ENCODE measurements at places on chromosomes 7 and 10.

DNA sequence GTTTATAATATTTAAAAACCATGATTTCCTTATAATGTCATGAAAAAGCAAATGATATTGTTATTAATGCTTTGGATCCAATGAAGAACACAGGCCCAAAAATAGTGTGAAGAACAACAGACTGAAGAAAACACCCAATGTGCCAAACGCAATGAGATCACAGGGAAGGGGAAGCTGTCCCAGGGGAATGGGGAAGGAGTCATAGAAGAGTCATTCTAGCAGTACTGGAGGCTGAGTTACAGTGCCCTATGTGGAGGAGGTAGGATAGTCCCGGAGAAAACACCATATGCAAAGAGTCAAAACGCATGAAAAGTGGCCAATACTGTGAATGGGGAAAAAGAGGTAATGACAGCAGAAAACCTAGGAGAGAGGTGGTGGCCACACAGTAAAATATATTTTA is 50.9 kb downstream of the TPK1 start:
- DNase-seq = no peak

GRCh38 chr7:48101968-48102367 is 12.9 kb downstream of the UPP1 start:
- DNase-seq = peak; percentile 31

GRCh38 chr10:51257511-51258248 is 183.4 kb downstream of the PRKG1 start:
- DNase-seq = no peak

GRCh38 chr7:14734839-14735321 is 167.7 kb downstream of the DGKB start:
- DNase-seq = no peak

DNA sequence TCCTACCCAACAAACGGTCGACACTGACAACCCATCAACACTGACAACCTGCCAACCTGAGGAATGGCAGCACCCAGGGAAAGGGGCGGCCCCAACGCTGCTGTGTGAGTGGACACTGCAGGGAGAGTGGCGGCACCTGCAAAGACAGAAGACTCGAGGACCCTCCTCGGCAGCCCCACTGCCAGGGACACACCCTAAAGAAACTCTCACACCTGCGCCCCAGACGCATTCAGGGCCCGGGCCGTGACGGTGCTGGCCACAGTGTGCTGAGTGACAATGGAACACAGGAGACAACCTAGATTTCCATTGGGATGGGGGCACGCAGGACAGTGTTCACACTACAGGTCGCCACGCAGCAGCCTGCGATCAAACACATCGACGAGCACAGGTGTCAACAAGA is 3.6 kb downstream of the CAMK2B start:
- no peak for DNase-seq

DNA sequence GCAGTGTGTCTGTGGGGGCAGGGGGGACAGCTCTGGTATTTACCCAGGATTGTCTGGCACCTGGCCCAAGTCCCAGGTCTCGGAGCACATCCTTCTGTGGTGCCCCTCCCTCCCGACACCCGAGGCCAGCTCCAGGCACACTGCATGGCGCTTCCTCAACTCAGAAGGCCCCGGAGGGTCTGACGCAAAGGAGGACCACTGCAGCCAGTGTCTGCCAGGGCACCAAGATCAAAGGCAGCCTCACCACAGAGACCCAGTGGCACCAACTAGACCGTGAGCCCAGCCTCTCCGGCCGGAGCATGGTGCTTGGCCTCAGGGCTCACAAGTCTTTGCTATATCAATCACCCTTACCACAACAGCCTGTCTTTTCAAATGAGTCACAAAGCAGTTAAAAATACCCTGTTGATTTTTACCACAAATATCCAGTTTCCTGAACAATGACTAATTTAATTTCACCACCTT is 99.3 kb upstream of the DDC start:
- DNase-seq = no peak

- no peak for DNase-seq
These were observed 178.0 kb downstream of the IMMP2L start for GRCh38 chr7:111384065-111384891.

DNA sequence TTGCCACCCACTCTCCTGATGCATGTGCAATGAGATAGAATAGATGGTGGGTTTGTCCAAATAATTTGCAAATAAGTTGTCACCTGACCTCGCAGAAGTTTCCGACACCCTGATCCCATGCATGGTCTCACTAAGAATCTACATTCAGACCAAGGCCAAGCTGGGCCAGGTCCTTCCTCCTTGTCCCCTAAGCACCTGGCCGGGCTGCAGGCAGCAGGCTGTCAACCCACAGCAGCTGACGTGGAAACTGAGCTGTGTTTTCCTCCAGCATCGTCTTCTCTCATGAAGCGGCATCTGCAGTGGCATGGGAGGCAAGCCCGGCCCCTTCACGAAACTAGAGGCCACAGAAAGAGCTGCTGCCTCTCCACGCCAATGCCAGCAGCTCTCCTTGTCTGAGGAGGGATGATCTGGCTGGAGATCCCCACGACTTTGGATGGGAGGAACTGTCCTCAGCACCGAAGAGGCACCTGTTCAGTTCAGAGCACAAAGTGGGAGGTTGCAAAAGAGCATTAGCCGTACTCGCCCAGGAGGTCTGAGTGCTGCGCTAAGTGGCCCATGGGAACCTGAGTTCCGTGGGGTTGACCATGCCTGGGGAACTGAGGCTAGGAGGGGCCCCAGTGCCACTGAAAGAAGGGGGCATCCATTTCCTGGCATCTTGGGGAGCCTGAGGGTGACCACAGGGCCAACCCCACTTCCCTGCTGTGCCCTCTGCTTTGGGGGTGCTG is 110.5 kb upstream of the INSIG1 start:
- DNase-seq = no peak

GRCh38 chr10:132136097-132136521 is 50.6 kb upstream of the DPYSL4 start:
- DNase-seq = no peak

DNA sequence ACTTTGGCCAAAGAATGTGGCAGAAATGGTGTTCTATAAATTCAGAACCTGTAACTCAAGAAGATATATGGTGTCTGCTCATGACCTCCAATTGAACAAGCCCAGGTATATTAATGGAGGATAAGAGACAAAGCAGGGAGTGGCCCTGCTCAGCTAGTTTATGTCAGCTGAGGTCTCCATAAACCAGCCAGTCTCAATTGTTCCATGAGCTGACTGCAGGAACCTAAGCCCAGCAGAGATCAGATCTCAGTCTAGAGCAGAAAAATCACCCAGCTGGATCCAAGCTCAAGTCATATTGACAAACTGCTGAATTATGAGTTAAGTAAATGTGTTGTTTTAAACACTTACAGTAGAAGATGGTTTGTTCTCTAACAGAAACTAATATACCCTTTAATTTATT is 105.5 kb upstream of the SGCE start:
- DNase-seq = no peak

- DNase-seq = no peak
These were observed 103.0 kb downstream of the ITIH5 start for GRCh38 chr10:7563770-7564169.

- peak; percentile 82 for DNase-seq
These were observed 3.6 kb downstream of the ZSCAN21 start for GRCh38 chr7:100053215-100053614.

GRCh38 chr10:61000769-61001730 is 57.1 kb upstream of the RHOBTB1 start:
- no peak for DNase-seq

DNA sequence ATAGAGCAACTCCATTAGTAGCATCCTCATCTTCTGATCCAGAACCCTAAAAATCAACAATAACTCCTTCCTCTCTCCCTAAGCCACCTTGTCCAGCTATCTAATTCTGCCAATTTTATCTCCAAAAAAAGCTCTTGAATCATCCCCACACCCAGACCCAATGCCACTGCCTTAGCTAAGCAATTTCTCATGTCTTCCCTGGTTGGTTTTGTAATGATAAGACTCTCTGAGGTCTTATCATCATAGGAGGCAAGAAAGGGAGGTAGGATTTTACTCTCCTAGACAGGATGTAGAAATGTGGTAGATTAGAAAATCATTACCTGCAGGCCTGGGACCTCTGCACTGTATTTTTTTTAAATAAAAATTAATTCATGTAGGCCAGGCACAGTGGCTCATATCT is 283.5 kb upstream of the NEBL start:
- no peak for DNase-seq

DNA sequence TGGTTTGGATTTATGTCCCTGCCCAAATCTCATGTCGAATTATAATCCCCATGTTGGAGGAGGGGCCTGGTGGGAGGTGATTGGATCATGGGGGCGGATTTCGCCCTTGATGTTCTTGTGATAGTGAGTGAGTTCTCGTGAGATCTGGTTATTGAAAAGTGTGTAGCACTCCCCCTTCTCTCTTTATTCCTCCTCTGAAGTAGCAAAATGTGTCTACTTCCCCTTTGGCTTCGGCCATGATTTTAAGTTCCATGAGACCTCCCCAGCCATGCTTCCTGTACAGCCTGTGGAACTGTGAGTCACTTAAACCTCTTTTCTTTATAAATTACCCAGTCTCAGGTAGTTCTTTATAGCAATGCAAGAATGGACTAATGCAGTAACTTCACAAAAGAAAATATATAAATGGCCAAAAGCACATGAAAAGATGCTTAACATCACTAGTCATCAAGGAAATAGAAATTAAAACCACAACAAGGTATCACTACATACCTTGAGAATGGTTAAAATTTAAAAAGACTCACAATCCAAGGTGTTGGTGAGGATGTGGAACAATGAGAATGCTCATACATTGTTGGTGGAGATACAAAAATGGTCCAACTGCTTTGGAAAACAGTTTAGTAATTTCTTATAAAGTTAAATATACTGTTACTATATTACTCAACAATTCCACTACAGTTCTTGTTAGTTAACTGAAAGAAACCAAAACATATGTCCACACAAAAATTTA is 218.7 kb downstream of the SNX10 start:
- peak; percentile 39 for DNase-seq

- DNase-seq = no peak
These were observed 4.8 kb upstream of the ZNF488 start for GRCh38 chr10:47388879-47389278.
